ENCODE measurements at places on chromosomes 5 and 9. TPM values are rescaled to one million over a fixed set of nuclear protein-coding genes. Genes with fewer than 3 reads are reported as not detected.

The ZNG1E gene
- total RNA-seq, result 29.5 TPM

The DOCK8 gene
- 11.4 TPM for total RNA-seq

The MED7 gene
- 6.4 TPM for total RNA-seq

GRCh38 chr5:173796721-173797495 is 91.2 kb upstream of the CPEB4 start:
- no peak for ATAC-seq

All from esophagus mucosa (tissue), 1 donor.